ENCODE measurements at places on chromosomes 3 and 15. TPM values are rescaled to one million over a fixed set of nuclear protein-coding genes. Genes with fewer than 3 reads are reported as not detected.

The GRK7 gene
- 0.64 TPM for polyA plus RNA-seq

The TIGIT gene
- polyA plus RNA-seq = 0.03 TPM

The MNS1 gene
- polyA plus RNA-seq = 0.42 TPM

The RTP1 gene
- polyA plus RNA-seq = not detected

The ADAMTSL3 gene
- polyA plus RNA-seq = 0.35 TPM

The CFAP161 gene
- not detected for polyA plus RNA-seq

The FAM107A gene
- 16.5 TPM for polyA plus RNA-seq

The PRR20G gene
- polyA plus RNA-seq = not detected

The FETUB gene
- not detected for polyA plus RNA-seq

Measured in psoas muscle (tissue), 8 donors.